Hematopoietic multipotent progenitor cell treated with erythropoietin and hydrocortisone succinate and interleukin-3 and kit ligand, for 8 days (in vitro differentiated cells): ENCODE measurements at places on chromosomes 6 and 20.

DNA sequence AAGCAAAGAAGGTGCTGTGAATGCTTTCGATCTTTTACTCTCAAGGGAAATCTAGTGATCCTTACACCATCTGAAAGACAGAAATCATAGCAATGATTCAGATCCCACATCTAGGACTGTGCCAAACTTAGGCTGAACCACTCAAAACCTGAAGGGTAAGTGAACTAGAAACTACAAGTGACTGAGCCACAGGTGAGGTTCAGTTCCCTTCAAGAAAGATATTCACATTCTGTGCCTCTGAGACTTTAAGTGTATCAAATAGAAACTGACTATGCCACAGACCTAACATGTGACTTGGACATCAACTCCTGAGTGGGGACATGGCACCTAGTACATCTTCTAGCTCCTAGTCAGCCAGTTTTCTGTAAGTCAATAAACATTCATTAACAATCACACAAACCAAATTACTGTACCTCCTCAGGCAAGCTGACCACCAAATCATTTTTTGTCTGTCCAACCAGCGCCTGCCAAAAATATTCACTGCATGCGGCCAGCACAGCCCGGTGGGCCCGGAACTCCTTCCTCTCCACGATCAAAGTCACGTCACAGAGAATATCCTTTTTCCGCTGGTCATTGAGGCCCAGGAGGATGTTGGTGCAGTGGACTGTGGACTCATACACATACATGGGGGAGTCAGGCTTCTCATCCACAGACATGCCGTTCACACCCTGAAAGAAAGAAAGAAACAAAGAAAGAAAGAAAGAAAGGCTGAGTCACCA, 114.1 kb downstream of the GJA10 start:
- DNase-seq: no peak

- no peak for DNase-seq
These were observed 65.3 kb downstream of the GRIK2 start for GRCh38 chr6:101458826-101459225.

DNA sequence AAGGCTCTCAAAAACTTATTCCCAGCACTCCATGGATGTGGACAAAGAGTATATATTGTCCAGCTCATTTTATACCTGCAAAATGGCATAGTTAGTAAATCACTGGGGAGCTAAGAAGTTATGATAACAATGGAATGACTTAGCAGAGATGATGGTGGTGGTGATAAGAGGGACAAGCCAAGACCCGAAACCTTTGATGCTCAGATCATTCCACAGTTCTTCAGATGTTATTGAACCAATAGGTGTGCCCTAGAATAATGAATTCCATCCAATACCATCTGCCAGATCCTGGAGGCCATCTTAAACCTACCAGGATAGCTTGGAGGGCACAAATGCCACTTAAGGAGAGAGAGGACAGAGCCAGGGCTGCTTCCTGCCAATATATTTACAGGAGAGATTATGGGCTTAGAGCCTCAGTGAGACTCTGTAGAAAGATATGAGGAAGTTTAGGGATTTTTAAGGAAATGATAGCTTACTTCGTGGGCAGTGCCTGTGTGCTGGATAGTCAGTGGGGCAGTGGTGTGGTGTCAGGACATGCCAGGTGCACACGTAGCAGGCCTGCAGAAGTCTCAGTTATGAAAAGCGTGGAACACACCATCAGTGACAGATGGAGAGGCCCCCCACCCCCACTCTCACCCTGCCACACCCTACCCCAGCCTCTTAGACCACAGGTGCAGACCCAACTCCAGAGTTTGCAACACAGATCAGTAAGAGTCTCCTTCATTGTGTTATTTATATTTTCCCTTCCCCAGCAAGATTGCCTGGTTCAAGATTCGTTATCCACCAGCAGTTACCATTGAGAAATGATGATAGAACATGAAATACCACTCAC, 209.7 kb upstream of the SUPT3H start:
- no peak for DNase-seq

- DNase-seq: no peak
These were observed 36.8 kb upstream of the CDKAL1 start for GRCh38 chr6:20497216-20498040.

DNA sequence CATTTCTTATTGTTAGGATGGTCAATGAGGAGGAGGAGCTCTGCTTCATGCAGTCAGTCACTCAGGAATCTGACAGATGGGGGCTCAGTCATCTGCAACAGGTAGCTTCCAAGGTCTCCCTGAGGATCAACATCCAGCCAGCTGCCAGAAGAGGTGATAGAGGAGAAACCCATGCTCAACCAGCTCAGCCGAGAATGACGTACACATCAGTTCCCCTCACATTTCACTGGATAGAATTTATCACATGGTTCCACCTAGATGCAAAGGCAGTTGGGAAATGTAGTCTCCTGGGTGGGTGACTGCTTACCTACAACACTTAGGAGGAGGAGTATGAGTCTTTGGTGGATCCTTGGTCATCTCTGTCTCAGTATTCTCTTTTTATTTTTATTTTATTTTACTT, 144.5 kb downstream of the CEBPB start:
- peak; percentile 34 for DNase-seq

DNA sequence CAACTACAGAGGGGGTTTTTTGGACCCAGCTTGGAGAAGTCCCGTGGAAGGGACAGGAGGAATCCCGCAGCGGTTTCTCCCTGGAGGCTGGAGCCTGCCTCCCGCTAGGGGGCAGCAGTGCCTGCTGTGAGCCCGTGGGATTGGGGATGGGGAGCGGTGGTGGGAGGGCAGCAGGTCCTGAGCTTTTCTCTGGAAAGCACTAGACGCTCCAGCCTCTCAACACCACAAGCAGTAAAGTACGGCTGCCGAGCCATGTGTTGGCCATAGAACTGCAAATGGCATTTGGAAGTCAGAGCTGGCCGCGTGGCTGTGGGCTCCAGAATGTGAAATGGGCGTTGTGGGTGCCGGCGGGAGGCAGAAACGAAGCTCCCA, 47.8 kb downstream of the GMPR start:
- DNase-seq: no peak
